ENCODE measurements at places on chromosomes 2 and 18. TPM values are rescaled to one million over a fixed set of nuclear protein-coding genes. Genes with fewer than 3 reads are reported as not detected.

FTCDNL1 gene
- 1.9 TPM for polyA plus RNA-seq

AMER3 gene
- not detected for polyA plus RNA-seq

MAPRE3 gene
- 1.9 TPM for polyA plus RNA-seq

ALPI gene
- polyA plus RNA-seq = not detected

REG1B gene
- not detected for polyA plus RNA-seq

ZSWIM2 gene
- polyA plus RNA-seq = not detected

SPEG gene
- polyA plus RNA-seq = 0.76 TPM

NEB gene
- 0.14 TPM for polyA plus RNA-seq

AOX1 gene
- polyA plus RNA-seq = not detected

MGAT4A gene
- 262 TPM for polyA plus RNA-seq

UGT1A3 gene
- not detected for polyA plus RNA-seq

TUBA3E gene
- not detected for polyA plus RNA-seq

EIF2AK3 gene
- polyA plus RNA-seq = 3.2 TPM

TCF7L1 gene
- polyA plus RNA-seq = 0.08 TPM

EDAR gene
- 11.9 TPM for polyA plus RNA-seq

IL1R1 gene
- not detected for polyA plus RNA-seq

HTRA2 gene
- 22.6 TPM for polyA plus RNA-seq

SERPINB10 gene
- not detected for polyA plus RNA-seq

GKN1 gene
- not detected for polyA plus RNA-seq

RAPGEF4 gene
- not detected for polyA plus RNA-seq
